ENCODE measurements at places on chromosomes 3 and 15.

- no peak for DNase-seq
Observed at GRCh38 chr3:149468504-149469212, 5.8 kb upstream of the TM4SF4 start.

GRCh38 chr3:194826594-194826993 lies 140.9 kb downstream of the FAM43A start:
- DNase-seq, result no peak

GRCh38 chr3:150925751-150926201 lies 20.5 kb upstream of the MINDY4B start:
- peak; percentile 65 for DNase-seq

DNA sequence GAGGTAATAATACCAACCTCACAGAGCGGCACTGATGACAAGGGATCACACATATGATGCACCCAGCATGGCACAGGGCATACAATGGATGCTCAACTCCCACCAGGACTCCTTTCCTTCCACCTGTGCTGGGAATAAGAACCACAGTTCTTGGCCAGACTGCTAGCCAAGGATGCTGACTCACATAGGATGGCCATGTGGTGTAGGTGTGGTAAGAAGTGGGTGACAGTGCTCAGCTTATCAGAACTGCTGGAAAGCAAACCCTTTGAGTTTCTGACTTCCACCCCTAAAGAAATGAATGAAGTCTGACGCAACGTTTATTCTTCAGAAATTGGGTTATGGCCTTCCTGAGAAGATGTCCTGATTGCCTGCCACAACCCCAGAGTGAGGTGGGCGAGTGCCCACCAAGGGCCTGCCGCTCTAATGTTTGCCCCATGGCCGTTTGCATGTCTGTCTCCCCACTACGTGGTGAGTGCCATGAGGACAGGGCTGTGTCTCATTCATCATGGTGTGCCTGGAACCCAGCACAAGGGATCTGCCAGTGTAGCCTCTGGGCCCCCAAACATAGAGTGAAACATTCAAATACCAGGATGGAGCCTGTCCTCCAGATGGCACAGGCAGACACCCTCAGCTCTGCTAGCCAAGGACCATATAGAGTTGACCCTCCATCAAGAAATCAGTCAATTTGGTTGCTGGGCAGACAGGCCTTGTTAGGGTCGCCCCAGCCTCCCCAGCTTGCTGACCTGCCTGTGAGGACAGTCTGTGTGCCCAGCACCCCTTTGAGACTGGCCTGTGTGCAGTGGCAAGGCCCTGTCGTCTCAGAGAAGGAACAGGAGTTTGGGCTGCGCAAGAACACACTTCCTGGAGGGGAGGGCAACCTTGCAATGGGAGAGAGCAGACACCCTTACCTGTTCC lies 57.6 kb upstream of the SLCO2A1 start:
- DNase-seq, result no peak

DNA sequence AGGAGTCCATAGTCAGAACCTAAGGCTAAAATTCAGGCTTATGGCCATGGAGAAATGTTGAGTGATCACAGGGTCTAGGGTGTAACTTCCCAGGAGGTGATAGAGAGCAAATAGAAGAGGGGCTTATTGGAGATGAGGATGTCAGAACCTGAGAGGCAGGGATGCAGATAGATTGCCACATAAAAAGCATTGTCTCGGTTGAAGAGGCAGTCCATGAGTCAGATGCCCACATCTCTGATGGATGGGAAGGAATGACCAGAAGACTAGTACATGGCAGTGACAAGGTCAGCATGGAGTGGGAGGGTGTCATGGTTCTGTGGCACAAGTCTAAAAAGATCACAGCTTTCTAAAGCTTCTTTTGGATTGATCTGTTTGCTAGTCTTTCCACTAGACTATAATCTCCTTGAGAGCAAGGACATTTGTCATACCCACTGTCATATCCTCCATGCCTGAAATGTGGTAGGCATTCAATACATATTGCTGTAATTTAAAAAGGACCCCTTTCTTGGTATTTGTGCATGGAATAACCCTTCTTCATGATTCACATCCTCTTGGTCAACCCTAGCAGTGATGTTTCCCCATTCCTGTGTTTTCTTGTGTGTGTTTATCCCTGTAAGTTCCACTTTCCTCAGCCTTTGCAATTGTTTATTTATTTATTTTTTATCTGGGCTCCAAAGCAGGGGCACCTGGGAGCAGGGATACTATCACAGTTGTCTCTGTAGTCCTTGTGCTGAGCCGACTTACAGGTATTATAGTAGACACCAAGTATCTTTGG lies 613.4 kb upstream of the CFAP20DC start:
- DNase-seq, result no peak

DNA sequence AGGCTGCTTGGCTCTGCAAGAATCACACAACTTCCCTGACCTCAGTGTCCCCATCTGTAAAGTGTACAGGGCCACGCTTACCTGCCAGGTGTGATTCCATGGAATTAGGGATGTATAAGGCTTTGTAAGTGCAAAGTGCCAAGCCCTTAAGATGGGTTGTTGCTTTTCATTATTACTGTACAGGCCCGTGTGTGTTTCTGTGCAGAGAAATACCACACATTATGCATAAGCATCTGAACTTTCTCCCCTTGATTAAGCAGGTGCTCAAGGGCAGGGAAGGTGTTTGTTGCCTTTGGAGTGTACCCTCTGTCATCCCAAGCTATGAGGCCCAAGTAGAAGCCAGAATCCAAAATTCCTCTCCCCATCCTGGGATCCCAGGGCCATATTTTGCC lies 13.6 kb upstream of the HRH1 start:
- DNase-seq, result no peak

- peak; percentile 51 for DNase-seq
Observed at GRCh38 chr3:102225407-102226132, 209.2 kb upstream of the ZPLD1 start.

GRCh38 chr15:34038871-34039789 lies at the start of gene AVEN:
AVEN (minus strand) TSS chr15:34039204; CDS start chr15:34039046, 158 bp downstream.
- DNase-seq, result peak; percentile 39

DNA sequence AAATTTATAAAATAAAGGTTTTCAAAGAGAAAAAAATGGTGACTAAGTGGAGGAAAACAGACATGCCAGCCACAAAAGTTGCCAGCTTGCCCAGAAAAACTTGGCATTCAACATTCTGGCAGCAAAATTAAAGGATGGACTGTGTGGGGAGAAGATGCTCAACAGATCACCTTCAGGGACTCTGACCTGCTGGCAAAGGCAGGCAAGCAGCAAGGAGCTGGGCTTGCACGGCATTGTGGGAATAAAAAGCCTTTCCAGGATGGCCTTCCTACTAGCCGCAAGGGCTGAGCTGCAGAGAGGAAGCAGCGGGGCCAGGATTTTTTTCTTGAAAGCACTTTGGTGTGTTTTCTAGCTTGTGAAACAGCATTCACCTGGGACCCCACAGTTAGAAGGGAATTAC lies 101.9 kb upstream of the CACNA2D3 start:
- DNase-seq, result no peak

DNA sequence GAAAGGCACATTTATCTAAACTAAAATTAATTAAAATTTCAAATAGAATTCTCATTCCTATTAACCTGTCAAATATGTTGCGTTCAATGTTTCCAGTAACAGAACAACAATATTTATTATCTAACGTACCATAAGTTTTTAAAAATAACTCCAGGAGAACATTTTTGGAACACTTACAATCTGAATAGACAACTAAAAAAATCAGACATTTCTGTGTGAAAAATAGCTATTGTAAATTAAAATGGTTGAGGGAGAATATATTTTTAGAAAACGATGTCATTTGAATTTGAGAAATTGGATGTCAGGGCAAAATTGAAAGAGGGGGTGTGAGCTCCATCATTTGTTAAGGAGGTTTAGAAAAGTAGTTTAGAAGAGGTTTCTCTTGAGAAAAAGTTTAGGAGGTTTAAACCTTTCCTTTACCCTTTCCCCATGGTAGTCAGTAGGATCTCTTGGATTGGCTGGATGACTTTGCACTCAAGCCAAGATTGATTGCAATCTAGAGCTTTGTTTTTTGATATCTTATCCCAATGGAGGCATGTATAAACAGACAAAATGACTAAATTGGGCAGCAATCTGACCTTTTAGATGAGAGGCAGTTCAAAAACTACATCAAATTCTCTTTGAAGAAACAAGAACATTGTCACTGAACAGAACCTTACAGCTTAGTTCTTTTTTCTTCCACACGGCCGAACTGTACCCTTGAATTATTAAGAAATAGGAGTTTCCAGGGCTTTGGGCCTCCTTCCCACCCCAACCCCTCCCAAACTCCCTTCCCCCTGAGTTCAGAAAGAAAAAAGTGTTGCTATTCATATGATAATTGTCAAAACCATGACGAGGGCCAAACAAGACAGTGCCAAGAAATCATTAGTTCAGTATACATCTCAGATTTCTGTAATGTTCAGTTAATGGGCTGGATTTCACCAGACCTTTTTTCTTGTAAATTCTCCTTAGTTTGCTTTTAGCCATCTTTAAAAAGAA lies 79.7 kb upstream of the CDIN1 start:
- no peak for DNase-seq

- DNase-seq, result peak; percentile 47
Observed at GRCh38 chr3:149879872-149880271, 66.9 kb downstream of the RNF13 start.

DNA sequence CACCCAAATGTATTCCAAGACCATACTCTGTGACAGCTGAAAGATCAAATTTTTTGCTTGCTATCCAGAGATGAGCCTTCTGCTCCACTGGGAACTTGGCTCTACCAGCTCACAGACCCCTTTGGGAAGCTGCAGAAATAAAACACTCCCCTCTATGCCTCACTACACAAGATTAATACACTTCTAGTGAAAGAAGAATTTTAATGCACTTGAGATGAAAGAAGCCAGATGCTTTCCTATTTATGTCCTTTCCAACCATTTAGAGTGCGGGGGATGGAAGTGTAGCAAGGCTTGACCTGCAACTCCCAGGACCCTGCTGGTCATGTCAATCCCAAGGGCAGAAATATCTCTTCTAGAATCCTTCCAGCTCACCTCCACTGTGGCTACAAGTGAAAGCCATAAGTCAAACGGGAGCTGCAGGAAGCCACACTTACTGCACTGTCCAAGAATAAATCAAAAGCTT lies 34.7 kb downstream of the ANXA2 start:
- DNase-seq, result no peak

DNA sequence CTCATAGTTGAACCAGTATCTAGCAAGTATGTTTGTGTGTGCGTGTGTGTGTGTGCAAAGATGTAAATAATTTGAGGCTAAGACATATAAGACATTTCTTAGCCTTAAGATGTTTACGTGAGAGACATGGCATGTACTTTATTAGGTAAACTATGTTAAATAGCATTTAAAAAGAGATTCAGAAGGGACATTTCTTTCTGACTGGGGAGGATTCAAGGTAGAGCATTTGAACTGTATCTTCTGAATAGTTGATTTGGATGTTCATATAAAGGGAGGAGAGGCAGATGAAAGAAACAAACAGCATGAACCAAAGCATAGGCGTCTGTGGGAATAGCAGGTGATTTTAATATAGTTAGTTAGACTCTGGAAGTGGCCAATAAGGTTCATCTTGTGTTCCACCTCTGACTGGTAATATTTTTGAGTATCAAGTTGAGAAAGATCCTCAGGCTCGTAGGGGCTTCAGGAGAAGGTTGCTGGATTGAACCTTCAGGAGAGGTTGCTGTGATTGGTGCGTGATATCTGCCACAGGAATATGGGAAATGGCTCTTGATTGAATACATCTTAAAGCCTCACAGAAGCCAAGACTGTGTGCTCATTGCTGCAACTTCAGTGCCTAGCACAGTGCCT lies 12.6 kb downstream of the NFKBIZ start:
- no peak for DNase-seq

GRCh38 chr3:4736284-4736861 lies 242.9 kb upstream of the BHLHE40 start:
- no peak for DNase-seq

- DNase-seq, result no peak
Observed at GRCh38 chr15:42002333-42002732, 18.5 kb downstream of the PLA2G4E start.

DNA sequence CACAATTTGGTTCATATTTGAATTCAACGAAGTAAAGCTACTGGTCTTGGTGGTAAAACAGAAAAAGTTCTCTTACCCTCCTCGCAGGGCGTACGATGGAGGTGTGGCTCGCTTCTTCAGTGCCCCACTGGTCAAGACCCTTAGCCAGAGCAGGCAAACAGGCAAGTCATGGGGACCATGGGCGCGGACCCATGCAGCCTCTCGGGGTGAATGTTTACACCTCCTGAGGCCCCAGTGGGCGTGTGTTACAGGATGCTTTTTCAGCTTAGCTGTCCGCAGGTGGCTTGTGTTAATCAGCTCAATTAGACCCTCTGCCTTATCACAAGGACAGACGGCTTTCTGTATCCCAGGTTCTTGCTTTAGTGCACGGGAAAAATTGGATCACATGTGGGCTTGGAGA lies 991.8 kb downstream of the GBE1 start:
- DNase-seq, result no peak

DNA sequence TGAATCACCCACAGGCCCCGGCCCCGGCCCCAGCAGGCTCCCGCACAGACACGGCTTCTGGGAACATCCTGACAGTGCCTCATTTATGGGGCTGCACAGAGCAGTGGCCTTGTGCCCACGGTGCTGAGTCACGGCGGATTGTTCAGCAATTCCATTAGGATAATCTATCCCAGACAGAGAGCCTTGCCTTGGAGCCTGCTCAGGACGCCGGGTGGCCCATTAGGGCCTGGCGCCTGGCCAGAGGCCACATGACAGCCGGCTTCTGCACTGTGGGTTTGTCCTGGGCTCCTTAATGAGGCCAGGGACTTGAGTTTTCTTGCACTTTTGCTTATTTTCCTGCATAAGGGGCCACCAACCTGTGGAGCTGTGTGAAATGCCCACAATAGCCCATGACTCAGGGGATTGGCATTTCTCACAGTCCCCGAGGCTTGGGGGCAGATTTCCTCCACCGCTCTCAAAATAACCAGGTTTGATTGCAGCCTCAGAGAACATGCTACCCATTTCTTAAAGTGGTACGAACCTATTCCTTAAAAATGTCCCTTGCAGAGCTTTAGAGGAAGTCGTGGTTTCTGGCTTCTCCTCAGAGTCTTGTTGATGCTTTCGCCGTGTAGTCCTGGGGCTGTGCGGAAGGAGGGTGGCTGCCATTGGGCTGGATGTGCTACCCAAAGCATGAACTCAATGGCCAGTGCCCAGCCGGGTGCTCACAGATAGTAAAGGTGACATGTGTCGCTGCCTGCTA lies 19.0 kb downstream of the SYNM start:
- DNase-seq, result peak; percentile 15

- no peak for DNase-seq
Observed at GRCh38 chr3:101836652-101837598, 12.4 kb upstream of the NFKBIZ start.

- no peak for DNase-seq
Observed at GRCh38 chr3:178850450-178851190, 221.0 kb downstream of the ZMAT3 start.

Measured in Caco-2 (cell line).